ENCODE measurements at places on chromosomes 13 and 19.

GRCh38 chr13:51731759-51732158 lies 72.2 kb downstream of the DHRS12 start:
- DNase-seq, result peak; percentile 30

DNA sequence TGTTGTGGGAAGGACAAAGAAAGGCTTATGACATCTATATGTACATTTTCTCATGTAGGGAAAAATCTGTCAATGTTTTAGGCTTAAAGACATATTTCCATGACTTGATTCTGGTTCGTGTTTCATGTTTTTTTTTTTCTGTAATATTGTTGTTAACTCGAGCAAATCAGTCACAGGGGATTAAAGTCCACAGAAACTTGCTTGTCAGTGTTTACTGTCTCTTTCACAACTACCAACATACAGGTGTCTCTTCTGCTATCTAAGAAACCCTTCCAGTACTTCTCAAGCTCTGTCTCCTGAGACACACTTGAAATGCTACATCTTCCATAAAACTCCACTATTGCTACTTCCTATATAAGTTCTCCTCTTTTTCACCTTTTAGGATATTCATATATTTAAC lies 130.9 kb upstream of the SLITRK6 start:
- no peak for DNase-seq

GRCh38 chr13:79481685-79482052 lies 714 bp downstream of the NDFIP2 start:
- DNase-seq, result no peak

GRCh38 chr19:11693505-11694499 lies 44.9 kb downstream of the ZNF823 start:
- peak; percentile 45 for DNase-seq

DNA sequence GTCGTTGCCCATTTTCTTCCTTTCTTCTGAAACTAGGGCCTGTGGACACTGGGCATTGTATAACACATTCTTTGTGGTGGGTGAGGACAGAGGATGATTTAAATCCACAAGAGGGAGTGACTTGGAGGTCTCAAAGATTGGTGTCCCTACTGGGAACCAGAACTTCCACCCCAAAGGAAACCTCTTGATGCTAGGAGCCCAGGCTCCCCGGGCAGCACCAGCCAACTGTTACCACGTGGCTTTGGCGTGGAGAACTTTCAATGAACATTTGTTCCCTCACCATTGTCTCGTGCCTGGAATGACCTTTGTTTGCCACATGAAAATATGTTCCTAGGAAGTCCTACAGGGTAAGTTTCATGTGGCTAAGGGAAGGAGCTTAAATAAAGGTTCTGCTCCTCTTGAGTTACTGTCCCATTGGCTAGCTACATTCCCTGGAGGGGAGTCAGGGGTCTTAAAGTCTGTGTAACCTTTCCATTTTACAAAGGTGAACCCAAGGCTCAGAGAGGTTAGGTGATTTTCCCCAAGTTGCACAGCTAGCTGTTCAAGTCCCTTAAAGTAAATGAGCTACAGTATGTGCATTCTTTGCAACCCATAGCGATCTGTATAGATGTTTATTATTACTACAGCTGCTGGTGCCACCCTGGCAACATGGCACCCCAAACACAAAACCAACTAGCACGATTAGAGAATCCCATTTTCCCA lies 5.0 kb upstream of the CDX2 start:
- DNase-seq, result no peak

- DNase-seq, result no peak
These were observed 145.0 kb downstream of the ABCC4 start for GRCh38 chr13:95156208-95156607.

- no peak for DNase-seq
These were observed 143.3 kb upstream of the TMTC4 start for GRCh38 chr13:100817928-100818327.

- peak; percentile 23 for DNase-seq
These were observed 616 bp downstream of the HNRNPUL1 start for GRCh38 chr19:41264581-41265394.

- no peak for DNase-seq
These were observed 91.1 kb downstream of the CDK8 start for GRCh38 chr13:26344980-26345379.

DNA sequence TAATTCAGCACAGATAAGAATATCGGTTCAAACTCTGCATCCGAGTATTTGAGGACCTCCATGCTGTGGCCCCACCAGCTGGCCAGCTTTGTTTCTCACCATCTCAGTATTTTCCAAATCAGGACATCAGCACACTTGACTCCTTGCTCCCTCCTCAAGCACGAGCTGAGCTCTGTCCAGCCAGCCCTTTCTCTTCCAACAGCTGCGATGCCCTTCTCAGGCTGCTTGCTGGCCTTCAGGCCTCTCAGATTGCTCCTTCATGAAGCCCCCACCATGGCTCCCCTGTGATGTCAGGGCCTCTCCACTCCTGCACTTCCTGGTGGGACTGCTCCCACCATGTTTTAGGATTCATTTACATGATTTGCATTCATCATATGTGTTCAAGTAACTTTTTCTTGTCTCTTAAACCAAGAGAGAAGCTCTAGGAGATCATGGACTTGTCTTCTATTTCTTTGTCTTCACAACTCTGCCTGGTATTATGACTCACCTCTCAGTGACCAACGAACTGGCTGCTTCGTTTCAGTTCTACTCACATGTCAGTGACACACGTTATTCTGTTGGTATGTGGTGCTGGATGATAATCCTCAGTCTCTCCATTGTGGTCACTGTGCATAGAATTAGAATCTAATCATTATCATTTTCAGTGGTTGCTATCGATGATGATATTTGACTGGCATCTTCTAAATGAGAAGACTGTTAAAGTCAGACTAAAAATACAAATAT lies 471.7 kb downstream of the EFNB2 start:
- no peak for DNase-seq

DNA sequence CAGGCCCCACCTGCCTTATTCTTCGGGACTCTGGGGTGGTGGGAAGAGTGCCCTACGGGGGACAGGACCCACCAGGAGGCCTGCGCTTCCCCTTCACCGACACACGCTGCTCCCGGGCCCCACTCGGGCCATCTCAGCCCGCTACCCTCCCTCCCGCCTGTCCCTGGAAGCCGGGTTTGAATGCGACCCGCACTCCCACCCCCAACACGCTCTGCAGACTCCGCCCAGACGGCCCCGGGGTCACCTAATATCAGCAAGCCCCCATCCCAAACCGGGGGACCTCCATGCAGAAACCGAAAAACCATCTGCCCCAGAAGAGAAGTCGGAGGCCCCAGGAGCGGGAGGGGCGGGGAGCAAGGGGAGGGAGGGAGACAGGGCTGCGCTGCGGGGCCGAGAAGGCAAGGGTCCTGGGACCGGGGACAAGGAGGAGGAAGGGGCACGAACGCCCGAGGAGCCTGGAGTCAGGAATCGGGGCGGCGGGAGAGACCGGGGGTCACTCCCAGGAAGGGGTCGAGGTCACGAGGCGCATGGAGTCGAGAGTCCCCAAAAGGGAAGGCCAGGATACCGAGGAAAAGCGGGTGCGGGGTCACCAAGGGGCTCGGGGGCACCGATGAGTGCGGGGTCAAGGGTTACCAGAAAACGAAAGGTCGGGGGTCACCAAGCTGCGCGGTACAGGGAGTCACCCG lies 766 bp downstream of the SBNO2 start:
- DNase-seq, result no peak

GRCh38 chr13:72537395-72537780 lies 190.0 kb downstream of the MZT1 start:
- DNase-seq, result no peak

DNA sequence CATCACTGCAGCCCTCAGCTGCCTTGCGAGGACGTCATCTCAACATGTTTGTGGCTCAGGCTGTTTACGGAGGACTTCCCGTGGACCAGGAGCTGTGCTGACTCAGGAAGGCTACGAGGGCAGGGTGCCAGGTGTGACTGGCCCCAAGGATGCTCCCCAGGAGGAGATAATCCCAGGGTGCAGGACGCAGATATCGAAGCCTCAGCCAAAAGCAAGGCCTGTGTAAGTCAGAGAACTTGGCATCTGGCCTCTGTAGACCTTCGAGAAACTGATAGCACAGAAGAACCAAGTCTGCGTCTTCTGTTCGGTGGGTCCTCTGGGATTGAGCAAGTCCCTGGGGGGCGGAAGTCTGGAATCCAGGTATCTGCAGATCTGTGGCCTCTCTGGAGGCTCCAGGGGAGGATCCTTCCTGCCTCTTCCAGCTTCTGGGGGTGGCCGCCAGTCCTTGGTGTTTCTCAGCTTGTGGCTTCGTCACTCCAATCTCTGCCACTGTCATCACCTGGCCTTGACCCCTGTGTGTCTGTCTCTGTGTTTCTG lies 2.6 kb upstream of the DOHH start:
- DNase-seq, result no peak

- no peak for DNase-seq
These were observed 525.8 kb downstream of the MYO16 start for GRCh38 chr13:109154966-109155761.

GRCh38 chr19:39310558-39311311 lies 9.9 kb downstream of the LRFN1 start:
- peak; percentile 93 for DNase-seq

DNA sequence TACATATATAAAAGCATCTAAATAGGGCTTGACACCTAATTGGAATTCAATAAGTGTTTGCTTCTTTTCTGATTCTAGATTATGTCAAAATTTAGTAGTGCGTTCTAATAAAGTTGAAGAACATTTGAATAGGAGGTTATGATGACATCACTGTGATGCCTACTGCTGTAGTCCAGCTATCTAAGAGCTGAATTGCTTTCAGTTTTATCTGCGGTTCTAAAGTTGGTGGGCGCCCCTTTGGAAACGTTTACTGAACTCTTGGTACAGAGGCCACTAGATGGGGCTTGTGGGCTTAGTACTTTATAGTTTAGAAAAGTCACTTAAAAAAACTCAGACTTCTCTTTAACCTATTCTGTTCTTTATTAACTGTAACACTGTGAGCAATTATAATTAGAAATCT lies 776.9 kb downstream of the GPC5 start:
- DNase-seq, result peak; percentile 2
